H9 (cell line): ENCODE measurements at places on chromosomes 5 and 9. TPM values are rescaled to one million over a fixed set of nuclear protein-coding genes. Genes with fewer than 3 reads are reported as not detected.

DNA sequence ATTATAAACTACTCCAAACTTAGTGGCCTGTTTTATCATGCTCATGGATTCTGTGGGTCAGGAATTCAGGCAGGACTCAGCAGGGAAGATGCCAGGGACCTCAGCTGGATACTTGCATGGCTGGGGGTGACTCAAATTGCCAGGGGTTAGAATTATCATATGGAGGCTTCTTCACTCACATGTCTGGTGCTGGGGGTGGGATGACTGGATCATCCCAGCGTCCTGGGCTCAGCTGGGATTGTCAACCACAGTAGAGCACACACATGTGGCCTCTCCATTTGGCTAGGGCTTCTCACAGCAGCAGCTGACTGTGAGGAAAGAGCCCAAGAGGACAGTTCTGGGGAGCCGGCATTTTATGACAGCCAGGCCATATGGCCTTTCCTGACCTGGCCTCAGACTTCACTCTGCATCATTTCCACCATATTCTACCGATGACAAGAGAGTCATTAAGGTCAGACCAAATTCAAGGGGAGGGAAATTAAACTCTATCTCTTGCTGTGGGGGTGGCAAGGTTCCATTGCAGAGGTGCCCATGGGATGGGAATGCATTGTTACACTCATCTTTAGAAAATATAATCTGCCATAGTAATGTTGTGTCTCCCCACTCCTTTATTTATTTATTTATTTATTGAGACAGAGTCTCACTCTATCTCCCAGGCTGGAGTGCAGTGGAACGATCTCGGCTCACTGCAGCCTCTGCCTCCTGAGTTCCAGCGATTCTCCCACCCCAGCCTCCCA lies 5.2 kb upstream of the GRK6 start:
- no peak for DNase-seq

DNA sequence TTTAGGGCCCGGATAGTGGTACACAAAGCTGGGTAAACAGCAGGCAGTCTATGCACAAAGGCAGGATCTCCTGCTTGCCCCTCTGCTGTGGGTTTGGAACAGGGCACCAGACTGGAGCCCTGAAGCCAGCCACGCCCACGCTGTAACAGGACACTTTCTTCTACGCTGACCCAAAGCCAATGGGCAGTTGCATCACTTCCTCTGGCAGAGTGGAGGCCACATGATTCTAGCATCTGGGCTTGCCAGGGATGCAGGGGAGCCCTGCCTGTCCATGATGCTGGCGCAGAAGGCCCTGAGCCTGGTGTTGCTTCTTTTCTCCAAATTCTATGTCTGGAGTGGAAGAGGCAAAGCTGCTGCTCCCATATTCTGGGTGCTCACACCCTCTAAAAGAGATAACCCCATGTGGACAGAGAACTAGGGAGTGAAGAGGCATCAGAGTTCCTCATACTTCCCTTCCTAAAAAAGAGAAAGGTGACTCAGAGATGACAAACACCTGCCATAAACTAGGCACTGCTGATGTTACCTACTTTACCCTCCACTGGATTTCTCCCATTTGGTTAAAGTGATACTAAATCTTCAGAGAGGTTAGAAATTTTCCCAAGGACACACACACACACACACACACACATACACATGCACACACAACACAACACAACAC lies 260.3 kb upstream of the KLF4 start:
- peak; percentile 79 for DNase-seq

GRCh38 chr5:142576804-142577203 lies 109.1 kb downstream of the FGF1 start:
- DNase-seq = no peak

DNA sequence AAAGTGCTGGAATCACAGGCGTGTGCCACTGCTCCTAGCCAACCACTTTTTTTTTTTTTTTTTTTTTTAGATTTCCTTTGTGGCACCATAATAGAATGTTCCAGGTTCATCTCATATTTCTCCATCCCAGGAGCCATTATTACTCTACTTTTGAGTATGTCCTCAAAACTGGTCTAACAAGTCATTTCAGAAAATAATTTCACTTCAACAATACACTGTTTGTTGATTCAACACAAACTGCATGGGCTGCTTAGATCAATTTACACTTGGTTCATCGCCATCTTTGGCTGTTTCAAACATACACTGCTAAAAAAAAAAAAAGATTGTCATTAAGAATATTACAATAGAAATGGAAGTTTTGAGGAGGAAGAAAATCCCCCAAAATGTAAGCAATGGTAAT lies 57.9 kb downstream of the CSNK1A1 start:
- no peak for DNase-seq

DNA sequence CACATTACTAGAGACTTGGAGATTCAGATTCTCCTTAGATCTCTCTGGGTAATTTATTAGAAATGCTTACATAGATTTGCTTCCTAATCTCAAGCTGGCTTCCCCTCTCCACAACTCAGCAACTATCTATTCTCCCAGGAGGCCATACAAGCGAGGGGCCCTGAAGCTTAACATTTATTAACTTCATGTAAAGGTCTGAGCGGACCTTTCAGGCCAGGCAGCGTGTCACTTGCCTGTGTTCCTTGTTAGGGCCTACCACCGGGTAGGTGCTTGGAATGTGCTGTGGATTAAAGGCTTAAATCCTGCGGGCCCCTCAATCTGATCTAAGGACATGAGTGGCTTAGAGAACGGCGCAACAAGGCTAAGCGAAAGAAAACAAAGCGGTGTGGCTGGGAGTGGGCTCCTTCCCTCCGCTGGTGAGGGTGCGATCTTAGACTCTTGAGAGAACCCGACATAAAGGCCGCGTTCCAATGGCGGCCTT lies 712 bp upstream of the HSPA4 start:
- DNase-seq = no peak

SLC22A4 gene
- total RNA-seq = 0.70 and 0.72 TPM in 2 replicates

DNA sequence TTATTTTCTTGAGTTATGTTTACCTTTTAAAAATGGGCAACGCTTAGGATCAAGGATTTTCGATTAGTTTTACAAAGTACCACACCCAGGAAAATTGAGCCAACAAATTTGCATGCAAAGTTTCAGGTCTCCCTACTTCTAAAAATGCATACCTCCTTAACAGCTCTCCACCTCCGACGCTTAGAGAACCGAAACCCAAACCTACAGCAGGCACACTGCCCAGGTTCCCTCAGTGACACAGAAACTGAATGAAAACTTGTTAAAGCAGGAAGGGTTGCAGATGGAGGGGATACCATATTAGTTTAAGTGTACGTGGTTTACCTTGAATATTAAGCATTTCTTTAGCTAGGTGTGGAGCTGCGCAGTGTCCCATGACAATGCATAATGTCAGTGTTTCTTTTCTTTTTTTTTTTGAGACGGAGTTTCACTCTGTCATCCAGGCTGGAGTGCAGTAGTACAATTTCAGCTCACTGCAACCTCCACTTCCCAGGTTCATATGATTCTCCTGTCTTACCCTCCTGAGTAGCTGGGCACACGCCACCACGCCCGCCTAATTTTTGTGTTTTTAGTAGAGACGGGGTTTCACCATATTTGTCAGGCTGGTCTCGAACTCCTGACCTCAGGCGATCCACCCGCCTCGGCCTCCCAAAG lies 1.6 kb upstream of the SUB1 start:
- peak; percentile 38 for DNase-seq

GRCh38 chr5:179732918-179733771 lies 523 bp downstream of the MAML1 start:
- peak; percentile 53 for DNase-seq

DNA sequence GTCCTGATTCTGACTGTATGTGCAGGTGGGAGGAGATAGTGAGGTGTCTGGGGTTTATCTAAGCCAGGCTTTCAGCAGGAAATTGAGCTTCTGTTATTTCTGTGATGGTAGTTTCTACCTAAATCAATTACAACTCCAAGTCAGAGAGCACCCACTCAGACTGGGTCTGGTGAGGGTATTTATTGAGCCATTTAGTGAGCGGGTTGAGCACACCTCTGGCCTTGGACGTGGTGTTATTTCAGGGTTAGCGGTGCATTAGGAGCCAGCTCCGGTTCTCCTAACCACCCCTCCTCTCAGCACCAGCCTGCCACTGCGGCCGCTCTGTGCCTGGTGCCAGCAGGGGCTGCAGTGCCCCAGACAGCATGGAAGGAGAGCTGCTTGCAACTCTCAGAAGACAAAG lies 238.9 kb downstream of the CACNA1B start:
- no peak for DNase-seq

ZNF454 gene
- not detected in 2 replicates for total RNA-seq

ASPN gene
- total RNA-seq = not detected in 2 replicates

DNA sequence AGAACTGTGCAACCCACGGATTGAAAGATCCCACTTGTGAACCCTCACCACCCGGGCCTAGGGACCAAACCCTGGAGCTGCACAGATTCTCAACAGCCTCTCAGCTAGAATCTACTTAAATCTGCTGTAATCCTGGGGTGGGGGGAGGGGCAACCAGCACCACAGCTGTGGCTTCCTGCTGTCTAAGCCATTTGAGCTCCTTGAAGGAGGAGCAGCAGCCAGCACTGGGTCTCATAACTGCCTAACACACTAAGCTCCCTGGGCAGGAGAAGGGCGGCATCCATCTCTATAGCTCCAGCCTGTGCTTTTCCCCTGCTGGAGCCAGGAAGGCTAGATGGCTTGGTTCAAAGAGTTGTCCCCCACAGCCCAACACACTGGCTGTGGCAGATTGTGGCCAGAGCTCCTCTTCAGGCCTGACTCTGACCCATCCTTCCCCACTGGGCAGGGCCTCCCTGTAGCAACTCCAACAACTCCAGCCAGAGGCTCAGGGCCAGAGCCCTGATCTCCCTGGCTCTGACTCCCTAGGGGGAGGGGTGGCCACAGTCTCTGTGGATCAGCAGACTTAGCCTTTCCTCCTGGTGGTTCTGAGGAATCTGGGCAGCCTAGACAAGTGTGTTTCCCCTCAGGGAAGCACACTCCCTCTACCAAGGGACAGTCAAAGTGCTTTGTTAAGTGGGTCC lies 72.0 kb upstream of the C9orf72 start:
- DNase-seq = no peak

DNA sequence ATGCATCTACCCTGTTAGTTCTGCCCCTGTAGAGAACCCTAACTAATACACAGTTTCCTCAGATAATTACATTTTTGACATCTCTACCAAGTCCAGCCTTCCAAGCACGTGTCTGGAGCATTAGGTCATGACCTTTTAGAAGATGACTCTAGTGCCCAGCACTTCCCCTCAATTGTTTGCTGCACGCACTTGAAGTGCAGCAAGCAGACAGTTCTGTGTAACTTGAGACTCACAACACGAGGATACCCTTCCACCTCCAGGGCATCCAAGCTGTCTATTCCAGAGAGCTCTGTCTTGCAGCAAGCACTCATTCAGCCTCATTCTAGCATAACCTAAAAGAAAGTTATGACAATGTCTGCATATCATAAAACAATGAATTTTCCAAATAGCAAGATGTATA lies 1410.5 kb upstream of the CDH18 start:
- no peak for DNase-seq

RC3H2 gene
- total RNA-seq = 49.0 and 49.8 TPM in 2 replicates

COL5A1 gene
- 8.6 and 9.5 TPM in 2 replicates for total RNA-seq

DNA sequence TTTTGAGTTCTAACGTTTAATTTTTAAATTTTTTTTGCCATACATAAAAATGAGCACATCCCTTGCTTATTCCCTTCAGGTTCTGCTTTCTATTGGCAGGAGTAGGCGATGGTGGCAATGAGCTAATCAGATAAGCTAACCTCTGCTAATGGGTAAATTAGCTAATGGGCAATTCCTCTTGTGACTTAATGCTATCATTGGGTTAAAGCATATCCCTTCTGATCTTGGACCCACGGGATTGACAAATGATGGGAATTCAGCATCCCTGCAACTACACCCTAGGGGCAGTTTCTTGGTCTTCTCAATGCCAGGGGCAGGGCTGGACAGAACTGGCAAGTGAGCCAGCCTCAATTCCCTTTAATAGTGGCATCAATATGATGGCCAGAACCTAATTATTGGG lies 70.2 kb upstream of the IL12B start:
- no peak for DNase-seq

DNA sequence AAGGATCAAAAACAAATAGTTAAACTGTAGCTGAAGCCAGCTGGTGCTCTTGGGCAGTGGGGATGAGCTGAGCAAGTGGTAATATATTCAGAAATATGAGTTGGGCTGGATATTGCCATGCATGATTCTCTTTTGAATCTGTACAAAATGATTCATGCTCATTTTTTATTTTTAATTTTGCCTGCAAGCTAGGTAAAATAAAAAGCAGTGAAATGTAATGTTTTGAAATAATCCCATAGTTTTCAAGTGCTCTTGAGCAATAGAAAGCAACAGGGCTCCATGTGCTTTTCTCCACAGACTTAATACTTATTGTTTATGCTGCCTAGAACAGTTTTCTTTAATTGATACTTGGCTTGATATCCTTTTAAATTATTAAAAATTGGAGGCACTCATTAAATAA lies 489.3 kb downstream of the TLE4 start:
- DNase-seq = no peak

PHPT1 gene
- total RNA-seq = 161 and 175 TPM in 2 replicates

PCDHB16 gene
- total RNA-seq = 6.5 and 8.0 TPM in 2 replicates

DNA sequence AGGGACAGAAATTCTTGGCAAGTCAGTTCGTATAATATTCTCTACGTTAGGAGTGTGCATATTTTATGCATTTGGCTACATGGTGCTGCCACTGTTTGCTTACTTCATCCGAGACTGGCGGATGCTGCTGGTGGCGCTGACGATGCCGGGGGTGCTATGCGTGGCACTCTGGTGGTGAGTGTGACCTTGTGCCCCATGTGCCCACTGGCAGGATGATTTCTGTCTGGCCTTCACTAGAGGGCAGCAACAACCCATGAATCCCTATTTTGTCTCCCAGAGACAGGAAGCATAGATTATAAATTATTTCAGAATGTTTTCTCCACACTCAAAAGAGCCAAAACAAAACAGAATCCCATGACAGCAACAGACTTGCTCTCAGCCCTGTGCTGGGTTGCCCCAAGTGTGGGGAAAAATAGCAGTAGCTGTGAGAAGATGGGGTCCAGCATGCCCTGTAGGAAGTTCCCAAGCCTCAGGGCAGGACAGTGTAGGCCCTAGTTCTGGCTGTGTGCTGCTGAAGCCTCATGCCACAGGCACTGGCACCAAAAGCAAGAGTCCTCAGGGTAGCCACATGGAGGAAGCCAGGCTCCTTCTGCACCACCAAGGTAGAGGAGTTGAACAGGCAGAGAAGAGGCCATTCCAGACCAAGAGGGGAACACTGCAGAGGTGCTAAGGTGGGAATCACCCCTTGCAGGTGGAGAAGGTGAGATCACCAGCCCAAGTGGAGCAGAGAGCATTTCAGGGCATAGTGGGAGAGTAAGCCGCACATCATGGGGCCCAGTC lies 16.0 kb downstream of the SLC22A5 start:
- DNase-seq = no peak

- no peak for DNase-seq
Measured at GRCh38 chr9:23630488-23630887, 195.6 kb downstream of the ELAVL2 start.

- no peak for DNase-seq
Measured at GRCh38 chr5:60184606-60185005, 291.1 kb upstream of the PDE4D start.

CCDC183 gene
- total RNA-seq = 0.59 and 1.1 TPM in 2 replicates

- no peak for DNase-seq
Measured at GRCh38 chr9:83937861-83938455, 16.7 kb upstream of the KIF27 start.
